ENCODE measurements at places on chromosomes 1 and 21.

DNA sequence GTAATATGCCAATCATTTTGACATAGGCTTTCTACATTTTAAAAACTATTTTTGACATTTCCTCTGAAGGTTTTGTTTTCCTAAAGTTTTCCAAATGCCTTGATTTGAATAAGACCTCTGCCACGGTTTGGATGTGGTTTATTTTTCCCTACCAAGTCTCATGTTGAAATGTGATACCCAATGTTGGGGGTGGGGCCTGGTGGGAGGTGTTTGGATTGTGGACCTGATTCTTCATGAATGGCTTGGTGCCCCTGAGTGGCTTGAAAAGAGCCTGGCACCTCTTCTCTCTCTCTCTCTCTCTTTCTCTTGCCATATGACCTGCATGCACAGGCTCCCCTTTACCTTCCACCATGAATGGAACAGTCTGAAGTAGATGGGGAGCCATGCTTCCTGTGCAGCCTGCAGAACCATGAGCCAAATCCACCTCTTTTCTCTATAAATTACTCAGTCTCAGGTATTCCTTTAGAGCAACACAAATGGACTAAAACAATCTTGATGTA is 14.8 kb downstream of the MMEL1 start:
- no peak for DNase-seq

GRCh38 chr1:235942625-235942934 is 75.9 kb upstream of the LYST start:
- DNase-seq = no peak

DNA sequence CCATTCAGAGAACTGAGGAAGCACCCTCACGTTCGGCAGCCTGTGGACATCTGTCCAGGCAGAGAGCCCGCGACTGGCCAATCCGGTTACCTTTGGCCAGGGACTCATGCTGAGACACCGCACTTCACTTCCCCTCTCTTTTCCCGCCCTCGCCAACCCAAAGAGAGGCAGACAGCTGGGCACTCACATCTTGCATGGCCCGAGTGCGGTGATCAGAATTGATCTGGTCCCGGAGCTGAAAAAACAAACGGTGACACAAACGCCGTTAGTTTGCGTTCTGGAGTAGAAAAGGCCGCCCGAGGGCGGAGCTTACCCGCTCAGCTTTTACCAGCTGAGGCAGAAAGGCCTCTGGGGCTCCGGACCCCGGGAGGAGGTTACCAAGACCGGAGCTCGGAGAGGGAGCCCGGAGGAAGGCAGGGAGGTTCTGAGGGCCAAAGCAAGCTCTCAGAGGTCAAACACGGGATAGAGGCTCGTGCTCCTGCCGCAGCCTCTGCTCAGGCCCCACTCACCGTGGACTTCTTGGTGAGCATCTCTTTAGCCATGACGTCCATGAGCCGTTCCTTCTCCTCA is 376 bp downstream of the SF3A3 start:
- peak; percentile 47 for DNase-seq

DNA sequence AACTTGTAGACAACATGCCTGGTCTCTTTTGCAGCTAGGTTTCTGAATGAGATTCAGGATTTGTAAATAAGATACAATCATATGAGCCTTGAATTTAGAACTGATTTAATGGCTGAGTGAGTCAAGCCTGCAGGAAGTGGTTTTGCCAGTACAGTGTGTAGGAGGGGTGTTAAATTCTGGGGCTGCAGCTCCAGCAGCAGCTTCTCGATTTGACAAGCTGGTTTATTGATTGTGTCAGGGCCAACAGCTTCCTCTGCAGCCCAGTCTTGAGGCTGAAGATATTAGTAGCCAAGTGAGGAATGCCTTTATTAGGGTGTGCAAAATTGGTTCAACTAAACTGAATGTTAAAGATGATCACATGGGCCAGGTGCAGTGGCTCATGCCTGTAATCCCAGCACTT is 11.5 kb upstream of the PLA2G5 start:
- no peak for DNase-seq

GRCh38 chr21:41751611-41752011 is 15.2 kb downstream of the RIPK4 start:
- no peak for DNase-seq

- peak; percentile 76 for DNase-seq
These were observed 40.6 kb downstream of the AKNAD1 start for GRCh38 chr1:108816049-108816893.

All from SK-N-SH (cell line).